ENCODE measurements at places on chromosomes 4 and X. TPM values are rescaled to one million over a fixed set of nuclear protein-coding genes. Genes with fewer than 3 reads are reported as not detected.

The TCEAL1 gene
- total RNA-seq: 5.7 TPM

The TRAM1L1 gene
- not detected for total RNA-seq

The DMRTC1 gene
- total RNA-seq: not detected

GRCh38 chr4:967113-968104, 6.0 kb downstream of the DGKQ start:
- no peaks in the 10 kb centered on the region for H3K36me3 ChIP-seq
- no peak overlapping the region for H3K27ac ChIP-seq
- H3K4me3 ChIP-seq: no peak overlapping the region
- H3K27me3 ChIP-seq: no peaks in the 10 kb centered on the region
- no peak for DNase-seq

- DNase-seq: peak; percentile 75
- H3K27ac ChIP-seq: peak overlapping the region; percentile 97
- H3K4me3 ChIP-seq: peak overlapping the region; percentile 88
- peaks cover 52% of the 10 kb centered on the region for H3K36me3 ChIP-seq
- H3K4me1 ChIP-seq: peaks cover 33% of the 10 kb centered on the region
- peaks cover 21% of the 10 kb centered on the region for H3K27me3 ChIP-seq
These were observed 2.1 kb downstream of the LEF1 start for GRCh38 chr4:108166441-108167315.

DNA sequence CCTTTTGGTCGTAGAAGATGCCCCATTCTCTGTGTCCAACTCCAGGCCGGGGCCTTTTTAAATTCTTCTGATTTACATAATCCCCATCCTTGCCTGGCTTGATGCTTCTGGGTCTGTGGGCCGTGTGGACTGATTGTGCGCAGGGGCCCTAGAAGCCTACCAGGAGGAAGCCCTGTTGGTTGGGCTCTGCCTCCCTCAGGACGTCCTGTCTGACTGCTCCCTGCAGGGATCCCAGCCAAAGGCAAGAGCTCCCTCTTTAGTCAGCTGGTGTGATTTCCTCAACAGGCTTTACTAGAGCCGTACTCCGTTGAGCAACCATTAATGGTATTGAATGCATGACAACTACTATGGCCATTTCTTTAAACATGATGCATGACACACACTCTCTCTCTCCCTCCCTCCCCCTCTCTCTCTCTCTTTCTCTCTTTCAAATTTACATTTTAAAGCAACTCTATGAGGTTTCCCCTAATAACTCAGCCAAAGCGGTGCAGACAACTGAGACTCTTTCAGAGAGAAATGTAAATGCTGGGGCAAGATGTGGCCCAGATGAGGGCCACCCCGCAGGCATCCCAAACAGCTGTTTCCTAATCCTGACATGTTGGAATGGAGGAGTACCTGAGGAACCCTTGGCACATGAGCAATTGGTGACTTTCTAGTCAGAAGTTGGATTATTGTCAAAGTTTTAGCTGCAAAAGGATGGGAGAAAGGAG, 117.3 kb downstream of the DRD5 start:
- no peak overlapping the region for H3K4me3 ChIP-seq
- peaks cover 8% of the 10 kb centered on the region for H3K27me3 ChIP-seq
- H3K4me1 ChIP-seq: no peaks in the 10 kb centered on the region
- H3K27ac ChIP-seq: no peak overlapping the region
- no peaks in the 10 kb centered on the region for H3K36me3 ChIP-seq

Measured in activated CD4-positive, alpha-beta T cell treated with anti-CD3 and anti-CD28 coated beads, Interleukin-2, amount 10 ng/mL, durations not matched to agents 7 days and 5 days (primary cell).